Putamen (tissue), 1 donor: ENCODE measurements at places on chromosomes 7 and 10.

DNA sequence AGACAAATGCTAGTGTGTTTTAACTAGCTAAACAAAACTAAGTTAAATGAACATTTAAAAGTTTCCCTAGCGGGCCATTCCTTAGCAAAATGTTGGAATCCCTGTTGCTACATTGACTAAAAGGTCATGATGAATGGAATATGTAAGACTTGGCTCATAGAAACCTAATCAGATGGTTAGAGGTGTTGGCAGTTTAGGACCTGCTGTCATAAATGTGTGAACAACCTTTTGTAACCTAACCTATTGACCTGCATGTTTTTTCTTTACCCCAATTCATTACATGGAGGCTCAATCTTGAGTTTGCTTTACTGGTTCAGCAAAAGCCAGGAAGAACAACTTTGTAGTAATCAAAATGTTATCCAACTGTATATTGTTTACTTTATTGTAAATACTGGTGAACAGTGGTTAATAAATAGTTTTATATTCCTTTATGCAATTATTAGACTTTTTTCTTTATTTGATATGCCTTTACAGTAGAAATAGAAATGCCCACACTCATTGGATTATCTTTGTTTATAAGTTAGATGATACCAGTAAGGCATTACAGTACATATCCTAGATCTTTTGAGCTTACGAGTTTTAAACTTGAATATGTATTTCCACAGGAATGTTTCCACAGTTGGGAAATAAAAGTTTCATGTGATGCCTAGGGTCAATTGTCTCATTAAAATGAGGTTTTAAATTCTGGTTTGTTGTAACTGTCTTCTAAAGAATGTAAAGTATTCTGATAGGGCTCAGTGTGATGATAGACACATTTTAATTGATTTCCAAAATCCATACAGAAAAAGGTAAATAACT, 11.6 kb downstream of the CBX3 start:
- no peak for DNase-seq

GRCh38 chr7:102286237-102287110, at the start of gene SH2B2:
Gene SH2B2 (plus strand): TSS chr7:102286868. CDS start chr7:102300551, 13,683 bp downstream.
- DNase-seq: peak; percentile 34

GRCh38 chr10:103727546-103727963, 127.8 kb downstream of the SH3PXD2A start:
- DNase-seq: peak; percentile 76

- DNase-seq: no peak
Measured at GRCh38 chr7:29412912-29413311, 150.7 kb upstream of the PRR15 start.

DNA sequence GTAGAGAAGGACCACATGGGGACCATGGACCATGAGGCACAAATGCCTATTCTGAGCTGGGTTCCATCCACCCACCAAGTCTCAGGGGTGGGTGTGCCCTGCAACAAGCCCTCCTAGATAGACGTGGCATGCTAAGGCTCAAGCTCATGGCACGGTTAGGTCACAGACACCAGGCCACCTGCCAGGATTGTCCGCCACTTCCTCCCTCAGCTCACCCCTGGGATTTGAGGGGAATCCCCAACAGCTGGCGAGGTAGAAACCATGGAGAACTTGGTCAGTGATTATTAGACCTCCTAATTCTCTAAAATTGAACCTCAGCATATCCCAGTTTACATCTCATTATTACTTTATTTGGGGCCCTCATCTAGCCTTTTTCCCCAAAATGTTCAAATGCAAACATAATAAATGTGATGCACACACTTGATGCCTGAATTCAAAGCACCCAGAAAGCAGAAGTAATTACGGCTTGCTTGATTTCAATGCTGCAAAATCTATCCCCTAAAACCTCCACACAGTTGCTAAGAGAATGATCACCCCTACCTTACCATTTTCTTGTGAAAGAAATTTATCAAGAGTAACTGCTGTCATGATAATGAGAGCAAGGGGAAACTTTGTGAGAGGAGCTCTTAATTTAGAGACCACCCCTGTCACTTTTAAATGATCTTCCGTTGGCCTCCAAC, 366.6 kb upstream of the PFKP start:
- no peak for DNase-seq

DNA sequence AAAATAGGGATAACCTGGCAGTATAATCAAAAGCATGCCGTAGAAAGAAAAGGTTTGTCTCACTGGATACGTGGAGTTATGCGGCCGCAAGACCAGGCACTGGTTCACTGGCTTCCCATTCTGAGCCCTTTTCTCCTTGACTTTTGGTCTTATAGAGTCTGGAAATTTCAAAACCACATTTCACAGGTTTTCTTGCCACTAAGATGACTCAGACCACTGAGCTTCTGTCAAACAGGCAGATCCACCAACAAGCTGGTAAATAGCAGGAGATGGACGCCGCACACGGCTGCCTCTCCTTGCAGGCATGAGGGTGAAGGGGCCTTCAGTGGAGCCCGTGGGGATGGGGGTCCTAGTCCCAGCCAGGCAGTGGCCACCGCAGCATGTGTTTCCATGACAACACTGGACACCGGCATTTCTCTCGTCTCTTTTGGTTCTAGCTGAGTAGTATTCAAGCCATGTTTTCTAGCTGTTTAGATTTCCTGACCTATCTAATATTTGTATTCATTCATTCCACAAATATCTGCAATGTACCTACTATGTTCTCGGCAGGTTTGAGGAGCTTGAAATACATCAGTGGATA, 55.5 kb downstream of the KLF6 start:
- DNase-seq: no peak

DNA sequence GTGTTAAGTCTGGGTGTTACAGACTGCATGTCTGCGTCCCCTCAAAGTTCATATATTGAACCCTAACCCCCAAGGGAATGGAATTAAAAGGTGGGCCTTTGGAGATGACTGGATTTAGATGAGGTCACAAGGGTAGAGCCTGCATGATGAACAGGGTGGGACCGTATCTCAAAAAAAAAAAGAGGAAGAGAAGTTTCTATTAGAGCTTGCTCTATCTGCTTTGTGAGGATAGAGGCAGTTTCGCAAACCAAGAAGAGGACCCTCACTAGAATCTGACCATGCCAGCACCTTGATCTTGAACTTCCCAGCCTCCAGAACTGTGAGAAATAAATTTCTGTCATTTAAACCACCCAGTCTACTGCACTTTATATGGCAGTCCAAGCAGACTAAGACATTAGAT, 1.4 kb downstream of the KIN start:
- no peak for DNase-seq

DNA sequence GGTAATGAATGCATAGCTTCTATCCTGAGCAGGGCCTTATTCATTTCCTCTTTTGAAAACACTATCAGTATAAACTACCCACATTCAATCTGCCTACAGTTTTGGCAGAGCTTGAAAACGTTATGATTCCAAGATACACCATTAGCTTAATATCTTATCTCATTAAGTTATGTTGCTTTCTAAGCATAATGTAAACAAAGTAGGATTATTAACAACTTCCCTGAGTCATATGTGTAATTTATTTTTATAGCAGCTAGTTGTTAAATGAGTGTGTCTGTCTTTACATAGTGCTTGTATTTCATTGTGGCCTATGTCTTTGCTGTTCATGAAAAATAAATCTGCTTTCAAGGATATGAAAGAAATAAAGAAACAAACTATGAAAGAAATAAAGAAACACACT, 106.2 kb upstream of the DLX6 start:
- DNase-seq: no peak

GRCh38 chr10:48947690-48948469, 8.2 kb upstream of the LRRC18 start:
- no peak for DNase-seq

DNA sequence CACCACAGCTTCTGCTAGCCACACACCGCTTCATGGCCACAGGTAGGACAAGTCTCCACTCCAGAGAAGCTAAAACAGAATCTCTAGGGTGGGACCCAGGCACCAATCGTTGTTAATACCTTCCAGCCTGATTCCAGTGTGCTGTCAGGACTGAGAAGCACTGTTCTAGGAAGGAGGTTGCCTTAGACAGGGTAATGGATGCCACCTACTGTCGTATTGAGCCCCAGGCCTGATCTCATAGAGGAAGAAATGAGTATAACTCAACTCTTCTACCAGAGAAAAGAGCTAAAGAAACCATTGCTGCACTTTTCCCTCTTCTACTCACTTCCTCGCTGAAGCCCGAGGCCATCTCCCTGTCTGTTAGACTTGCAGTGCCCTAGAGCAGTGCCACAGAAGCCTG, 31.8 kb downstream of the CNNM1 start:
- no peak for DNase-seq

DNA sequence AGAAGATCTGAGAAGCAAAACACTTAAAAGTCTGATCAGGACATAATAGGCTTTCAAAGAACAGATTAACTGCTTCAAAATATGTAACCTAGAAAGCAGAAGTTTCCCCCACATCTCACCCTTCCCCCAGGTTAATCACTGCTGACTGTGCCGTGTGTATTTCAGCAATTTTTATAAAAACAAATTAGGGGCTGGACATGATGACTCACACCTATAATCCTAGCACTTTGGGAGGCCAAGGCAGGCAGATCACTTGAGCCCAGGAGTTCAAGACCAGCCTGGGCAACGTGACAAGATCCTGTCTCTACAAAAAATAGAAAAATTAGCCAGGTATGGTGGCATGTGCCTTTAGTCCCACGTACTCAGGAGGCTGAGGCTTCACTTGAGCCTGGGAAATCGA, 67.6 kb upstream of the GATA3 start:
- no peak for DNase-seq

DNA sequence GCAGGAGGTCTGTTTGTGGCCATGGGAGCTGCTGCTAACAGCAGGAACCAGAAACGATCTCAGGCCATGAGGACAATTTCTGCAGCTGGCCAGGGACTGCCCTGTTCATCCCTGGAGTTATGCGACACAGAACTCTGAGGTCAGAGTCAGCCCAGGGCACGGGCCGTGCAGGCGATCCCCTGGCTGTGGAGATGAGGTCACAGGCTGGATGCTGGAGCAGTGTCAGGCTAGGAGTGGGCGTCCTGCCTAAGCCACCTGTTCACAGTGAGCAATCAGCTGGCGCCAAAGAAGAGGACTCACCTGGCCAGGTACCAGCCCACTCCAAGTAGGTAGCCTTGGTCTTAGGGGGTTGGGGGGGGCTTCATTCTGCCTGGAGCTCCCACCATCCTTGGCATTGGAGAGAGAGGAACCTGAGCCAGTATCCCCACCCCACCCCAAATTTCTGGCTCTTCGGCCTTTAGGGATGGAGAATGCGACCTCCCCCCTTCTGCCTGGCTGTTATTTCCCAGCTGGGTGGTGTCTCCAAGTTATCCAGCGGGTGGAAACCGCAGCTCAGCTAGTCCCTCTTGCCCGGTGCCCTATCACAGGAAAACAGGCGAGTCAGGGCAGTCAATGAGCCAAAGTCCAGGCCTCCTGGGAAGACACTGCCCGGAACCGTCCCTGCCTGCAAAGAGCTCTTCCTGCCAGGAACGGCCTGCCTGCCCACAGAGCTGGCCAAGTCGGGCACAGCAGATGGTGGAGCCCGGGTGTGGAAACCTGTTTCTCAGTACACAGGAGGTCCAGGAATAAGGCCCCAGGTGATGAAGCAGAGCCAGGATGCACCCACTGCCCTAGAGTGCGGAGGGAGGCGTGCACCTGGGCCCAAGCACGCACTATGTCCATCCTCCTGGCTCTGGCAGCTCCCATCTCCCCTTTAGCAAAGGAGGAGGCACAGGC, 1.8 kb upstream of the TTYH3 start:
- DNase-seq: no peak

GRCh38 chr7:28383975-28384374, 28.3 kb upstream of the CREB5 start:
- DNase-seq: no peak

DNA sequence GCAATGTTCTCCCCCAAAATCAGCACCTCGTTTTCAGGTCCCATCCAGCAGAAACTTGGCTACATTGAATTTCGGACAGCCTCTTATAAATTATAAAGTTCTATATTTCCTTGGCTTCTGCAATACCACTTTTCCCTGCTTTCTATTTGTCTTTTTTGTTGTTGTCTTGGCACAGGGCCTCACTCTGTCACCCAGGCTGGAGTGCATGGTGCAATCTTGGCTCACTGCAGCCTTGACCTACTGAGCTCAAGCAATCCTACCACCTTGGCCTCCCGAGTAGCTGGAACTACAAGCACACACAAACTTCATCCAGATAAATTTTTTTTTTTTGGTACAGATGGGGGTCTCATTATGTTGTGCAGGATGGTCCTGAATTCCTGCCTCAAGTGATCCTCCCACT, 55.3 kb upstream of the HECW1 start:
- DNase-seq: no peak

GRCh38 chr7:155744971-155745683, 67.1 kb downstream of the SHH start:
- no peak for DNase-seq

DNA sequence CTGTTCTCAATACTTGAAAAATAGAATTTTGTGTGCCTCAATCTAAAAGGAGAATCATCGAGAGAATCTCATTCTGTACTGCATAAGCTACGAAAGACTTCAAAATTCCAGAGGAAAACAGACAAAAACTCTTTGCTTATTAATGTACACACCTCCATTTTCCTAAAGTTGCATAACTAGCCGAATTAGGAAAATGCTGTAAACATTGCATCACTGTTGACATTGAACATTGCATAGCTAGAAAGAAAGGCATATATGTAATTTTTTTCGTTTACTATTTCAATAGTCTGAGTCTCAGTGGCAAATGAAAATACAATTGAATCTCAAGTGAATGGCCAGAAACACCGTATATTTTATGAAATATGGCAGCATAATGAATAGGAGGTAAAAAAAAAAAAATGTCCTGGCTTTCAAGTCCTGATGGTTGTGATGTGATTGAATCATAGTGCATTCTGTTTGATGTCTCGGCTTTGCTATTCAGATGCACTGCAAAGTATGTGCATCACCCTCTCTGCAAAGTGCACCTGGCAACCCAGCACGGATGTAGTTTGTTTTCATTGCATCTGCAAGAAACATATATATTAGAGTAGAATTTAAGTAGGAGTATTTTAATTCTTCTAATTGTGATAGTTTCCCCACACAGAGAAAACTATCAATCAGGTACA, 196.7 kb downstream of the VTI1A start:
- DNase-seq: no peak

DNA sequence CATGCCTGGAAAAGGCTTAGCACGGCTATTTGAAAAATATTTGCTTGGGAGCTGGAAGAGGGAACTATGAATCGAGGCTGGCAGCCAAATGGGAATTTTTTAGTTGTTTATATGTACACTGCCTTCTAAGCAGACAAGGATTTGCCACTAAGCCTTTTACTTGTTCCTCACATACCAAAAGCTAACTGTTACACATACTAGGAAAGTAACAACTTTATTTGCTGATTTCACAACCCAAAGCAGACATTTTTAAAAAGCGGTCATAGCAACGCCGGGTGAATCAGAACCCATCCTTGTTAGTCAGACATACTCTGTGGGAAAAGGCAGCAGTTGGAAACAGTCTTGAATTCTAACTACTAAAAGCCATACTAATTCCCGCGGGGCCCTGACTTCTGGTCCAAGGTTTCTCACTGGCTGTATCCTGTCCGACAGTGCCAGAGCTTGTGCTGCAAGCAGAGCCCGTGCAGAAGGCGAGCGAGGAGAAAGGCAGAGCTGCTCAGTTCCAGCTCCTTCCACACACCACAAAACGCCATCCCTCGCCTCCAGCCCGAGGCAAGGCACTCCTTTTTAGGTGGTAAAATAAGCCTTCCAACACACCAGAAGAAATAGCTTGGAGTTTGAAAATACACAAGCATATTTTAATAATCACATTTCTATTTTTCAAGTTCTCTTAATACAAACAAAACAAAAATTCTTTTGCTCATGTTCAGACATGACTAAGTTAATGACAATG, 89.2 kb downstream of the RNF216 start:
- DNase-seq: no peak
